Choroid plexus epithelial cell (primary cell): ENCODE measurements at places on chromosomes 3 and 15.

DNA sequence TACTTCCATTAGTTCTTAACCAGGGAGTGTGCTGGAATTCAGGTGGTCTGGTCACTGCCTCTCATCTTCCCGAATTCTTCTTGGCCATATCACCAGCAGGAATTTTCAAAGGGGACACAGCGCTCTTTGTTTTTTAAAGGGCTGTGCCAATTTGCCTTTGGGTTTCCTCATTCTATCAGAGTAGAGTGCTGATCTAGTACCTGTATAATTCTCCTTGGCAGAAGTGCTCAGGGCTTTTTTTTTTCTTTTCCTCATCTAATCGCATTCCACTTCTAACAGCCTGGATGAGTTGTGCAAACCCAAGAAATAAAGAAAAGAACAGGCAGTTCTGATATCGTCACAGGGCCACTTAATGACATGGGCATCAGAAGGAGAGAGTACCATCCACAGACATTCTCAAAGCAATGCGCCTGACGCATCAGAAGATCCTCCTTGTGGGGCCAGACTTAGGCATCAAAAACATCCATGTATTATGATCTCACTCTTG is 121.0 kb downstream of the ASB7 start:
- no peak for DNase-seq

DNA sequence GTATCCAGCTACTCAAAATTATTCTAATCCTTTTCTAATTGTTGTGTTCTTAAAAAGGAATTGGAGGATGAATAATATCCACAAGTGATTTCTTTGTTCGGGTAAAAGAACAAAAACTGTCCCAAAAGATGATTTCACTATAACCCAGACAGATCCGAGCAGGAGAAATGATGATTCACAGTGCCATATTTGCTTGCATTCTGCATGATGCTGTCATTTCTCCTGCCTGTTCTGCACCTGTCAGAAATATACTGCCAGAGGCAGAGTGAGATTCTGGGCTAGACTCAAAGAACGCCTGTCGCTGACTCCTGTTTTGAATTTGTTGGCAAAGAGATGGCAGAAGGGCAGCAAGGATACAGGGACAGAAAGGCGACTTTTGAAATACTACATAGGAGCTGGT is 34.7 kb upstream of the SLC24A5 start:
- no peak for DNase-seq

DNA sequence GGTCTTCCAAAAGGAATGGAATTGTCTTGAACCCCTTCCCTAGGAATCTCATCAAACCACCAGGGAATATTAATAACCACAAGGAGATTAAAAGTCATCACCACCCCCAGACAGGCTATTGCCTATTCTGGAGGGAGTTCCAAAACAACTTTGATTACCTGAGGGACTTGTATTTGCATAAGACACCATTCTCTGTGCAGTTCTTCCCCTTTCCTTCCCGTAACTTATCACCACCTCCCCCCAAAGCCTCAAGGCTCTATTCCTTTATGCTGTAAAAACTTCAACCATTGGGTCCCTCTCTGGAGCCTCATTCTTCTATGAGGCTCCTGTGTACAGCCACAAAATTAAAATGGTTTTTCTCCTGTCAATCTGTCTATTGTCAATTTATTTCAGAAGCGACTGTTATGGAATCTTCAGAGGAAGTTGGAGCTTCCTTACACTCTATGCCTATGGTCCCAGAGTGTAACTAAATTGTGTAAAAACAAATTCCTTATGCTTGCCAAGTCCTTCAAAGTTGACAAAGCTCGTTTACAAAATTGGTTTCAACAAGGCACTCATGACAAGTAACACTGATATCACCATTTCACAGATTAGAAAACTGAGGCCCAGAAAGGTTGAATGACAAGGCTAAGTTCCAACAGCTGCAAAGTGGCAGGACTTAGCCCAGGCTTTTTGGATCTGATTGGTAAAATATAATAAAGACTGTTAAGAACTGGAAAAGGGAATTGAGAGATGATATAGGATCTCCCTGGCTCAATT is 68.3 kb upstream of the HERC1 start:
- DNase-seq: no peak

DNA sequence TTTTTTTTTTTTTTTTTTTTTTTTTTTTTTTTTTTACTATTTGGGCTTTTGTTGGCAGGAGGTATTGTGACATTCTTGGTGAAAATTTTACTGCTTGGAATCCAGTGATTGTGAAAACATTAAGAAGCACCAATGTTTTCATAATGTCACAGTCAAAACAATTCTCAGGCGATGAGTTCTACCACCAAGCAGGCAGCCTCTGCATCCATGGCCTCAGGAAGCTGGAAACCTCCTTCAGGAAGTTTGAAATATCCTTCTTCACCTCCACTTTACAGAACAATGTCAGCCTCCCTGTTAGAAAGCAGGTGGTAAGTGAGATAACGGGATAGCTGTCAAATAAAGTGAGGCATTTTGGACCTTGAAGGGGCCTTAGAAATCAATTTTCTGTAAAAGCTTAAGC is 98.3 kb downstream of the MEX3B start:
- peak; percentile 74 for DNase-seq

DNA sequence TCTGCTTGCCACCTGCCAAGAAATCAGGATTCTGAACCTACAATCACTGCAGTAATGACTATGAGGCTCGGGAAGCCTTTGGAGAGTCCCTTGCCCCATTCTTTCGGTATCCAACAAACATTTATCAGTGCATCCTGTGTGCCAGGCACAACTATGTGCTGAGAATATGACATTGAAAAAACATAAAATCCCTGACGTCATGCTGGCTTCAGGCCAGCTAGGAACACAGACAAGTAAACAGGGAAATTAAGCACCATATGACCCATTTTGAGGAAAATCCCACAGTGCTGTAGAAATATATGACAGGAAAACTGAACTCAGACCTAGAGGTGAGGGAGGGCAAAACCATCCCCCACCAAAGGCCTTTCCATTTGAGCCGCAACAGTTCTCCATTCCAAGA is 34.1 kb upstream of the DET1 start:
- no peak for DNase-seq

GRCh38 chr3:195802795-195803194 is 8.9 kb downstream of the MUC4 start:
- no peak for DNase-seq

DNA sequence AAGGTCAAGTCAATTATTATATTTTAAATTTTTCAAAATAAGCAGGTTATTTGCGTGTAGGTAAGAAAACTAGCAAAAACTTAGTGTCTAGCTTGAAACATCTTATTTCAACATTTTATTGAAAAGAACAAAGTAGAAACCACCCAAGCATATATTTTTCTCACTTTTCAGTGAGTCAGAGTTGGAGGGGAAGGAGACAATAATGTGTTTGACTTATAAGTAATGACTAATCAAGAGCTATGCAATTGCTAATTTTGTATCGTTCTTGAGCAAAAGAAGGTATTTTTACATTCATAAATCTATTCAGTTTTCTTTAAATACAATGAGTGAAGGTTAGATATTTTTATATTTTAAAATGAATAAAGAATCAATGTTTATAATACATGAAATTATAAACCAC is 54.4 kb upstream of the P2RY1 start:
- no peak for DNase-seq

- DNase-seq: no peak
Measured at GRCh38 chr15:83358972-83359564, 74.6 kb upstream of the BNC1 start.

DNA sequence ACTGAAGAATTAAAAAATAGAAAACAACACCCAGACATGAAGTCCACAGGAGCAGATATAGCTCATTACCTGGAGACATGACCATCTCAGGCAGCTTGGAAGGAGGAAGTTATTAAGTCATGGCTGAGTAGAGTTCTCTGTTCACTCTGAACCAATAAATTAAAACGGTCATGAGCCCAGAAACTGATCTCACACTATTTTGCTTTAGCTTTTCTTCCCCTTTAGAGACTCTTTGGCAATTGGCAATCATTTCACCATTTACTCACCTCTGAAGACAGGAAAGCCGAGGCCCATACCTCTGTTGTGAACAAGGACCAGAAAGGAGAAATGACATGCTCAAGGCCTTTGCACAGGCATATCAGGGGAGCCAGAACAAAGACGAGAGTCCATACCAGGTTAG is 26.6 kb downstream of the CLDN18 start:
- no peak for DNase-seq

- no peak for DNase-seq
Measured at GRCh38 chr3:14434126-14434497, 31.7 kb downstream of the SLC6A6 start.

DNA sequence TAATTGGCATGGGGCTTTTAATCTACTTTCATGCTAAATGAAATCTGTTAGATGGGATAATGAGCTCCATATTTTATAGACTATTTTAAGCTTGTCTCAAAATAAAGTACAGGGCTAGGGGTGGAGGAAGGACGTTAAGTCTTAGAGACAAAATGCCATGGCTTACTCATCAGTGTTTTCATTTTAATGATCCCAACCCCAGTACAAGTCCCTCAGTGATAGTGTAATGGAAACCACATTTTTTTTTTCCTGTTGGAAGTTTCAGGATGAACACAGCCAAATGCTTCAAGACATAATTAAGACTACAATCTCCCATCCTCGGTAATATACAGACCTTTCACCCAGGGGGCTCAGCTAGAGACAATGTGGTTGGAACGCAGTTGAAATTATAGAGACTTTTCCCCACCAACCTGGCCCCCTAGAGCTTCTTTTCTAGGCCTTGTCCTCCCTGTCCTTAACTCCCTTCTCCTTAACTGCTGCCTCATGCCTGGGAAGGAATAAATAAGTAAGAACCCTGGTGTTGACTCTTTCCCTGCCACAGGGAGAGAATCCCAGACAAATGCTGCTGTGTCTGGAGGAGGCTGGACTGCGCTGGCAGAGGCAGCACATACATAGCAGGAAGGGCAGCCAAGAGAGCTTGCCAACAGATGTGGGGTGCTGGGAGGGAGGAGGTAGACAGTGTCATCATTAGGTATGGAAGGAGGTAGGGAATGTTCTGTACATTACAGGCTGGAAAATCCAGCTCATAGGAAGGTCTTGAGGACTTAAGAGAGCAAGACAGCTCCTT is 115.4 kb upstream of the ROPN1 start:
- DNase-seq: no peak

DNA sequence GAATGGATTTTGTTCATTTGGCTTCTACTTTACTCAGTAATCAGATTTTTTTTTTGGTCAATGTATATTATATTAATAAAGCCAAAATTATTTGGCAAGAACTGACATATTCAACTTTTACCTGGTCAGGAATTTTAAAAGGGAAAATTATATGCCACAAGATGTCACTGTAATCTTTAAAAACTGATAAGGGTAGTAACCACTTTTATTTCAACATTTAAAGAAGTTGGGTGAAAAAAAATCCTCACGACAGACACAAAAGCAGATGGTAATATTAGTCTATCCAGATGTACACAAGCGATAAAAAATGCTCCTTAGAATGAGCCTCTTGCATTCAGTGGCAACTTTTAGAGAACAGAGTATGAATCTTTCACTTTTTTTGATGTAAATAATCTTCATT is 101.9 kb downstream of the SERPINI1 start:
- DNase-seq: peak; percentile 5

- peak; percentile 24 for DNase-seq
Measured at GRCh38 chr15:91099616-91099994, 452 bp upstream of the SV2B start.

- no peak for DNase-seq
Measured at GRCh38 chr15:42108806-42109205, 14.4 kb upstream of the PLA2G4D start.

DNA sequence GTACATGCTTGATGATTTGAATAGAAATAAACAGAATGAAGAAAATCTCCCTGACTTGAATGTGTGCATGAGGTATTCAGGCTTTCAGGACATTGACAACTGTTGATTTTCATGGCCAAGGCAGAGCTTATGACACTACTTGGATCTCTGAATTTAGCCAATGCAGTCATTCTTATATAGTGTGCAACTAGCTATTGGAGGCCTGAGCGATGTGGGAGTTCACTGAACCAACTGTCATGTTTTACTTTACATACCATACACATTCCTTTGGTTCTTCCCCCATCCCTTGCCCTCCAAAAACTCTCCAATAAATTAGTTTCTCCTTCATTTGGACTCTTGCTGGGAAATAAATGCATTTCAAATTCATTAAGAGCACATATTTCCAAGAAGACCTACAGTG is 460.4 kb downstream of the RBMS3 start:
- DNase-seq: no peak

- DNase-seq: peak; percentile 3
Measured at GRCh38 chr3:131658115-131658514, 155.3 kb upstream of the MRPL3 start.

GRCh38 chr3:48694610-48695392 is 9.1 kb upstream of the NCKIPSD start:
- DNase-seq: peak; percentile 93

GRCh38 chr3:129603561-129603942 is 2.9 kb downstream of the PLXND1 start:
- no peak for DNase-seq

DNA sequence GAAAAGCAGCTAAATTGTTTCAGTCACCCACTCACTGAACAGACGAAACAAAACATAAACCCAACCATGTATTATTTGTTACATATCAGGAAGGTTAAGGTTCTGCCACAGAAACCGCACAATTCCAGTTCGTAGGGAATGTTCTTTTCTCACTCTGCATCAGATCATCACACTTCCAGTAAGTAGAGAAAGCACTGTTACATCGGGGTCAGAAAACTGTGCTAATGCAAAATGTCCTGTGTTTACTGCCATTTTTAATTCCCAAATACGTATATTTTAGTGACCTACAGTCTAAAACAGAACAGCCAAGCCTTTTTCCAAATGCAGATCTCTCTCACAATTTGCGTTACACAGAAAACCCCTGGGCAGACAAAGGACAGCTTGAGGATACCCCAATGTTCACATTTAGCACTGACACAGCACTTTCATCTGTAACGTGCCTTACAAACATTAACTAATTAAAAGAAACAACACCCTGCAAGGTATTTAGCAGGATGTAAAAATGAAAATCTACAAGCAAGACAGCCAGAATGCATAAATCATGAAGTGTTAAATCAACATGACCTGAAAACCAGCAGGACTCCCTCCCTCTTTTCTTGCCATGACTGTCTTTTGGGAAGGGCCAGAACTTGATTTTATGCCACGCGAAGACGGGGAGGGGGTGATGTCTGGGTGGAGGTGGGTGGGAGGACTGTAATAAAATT is 34.8 kb upstream of the SKIL start:
- DNase-seq: peak; percentile 84

DNA sequence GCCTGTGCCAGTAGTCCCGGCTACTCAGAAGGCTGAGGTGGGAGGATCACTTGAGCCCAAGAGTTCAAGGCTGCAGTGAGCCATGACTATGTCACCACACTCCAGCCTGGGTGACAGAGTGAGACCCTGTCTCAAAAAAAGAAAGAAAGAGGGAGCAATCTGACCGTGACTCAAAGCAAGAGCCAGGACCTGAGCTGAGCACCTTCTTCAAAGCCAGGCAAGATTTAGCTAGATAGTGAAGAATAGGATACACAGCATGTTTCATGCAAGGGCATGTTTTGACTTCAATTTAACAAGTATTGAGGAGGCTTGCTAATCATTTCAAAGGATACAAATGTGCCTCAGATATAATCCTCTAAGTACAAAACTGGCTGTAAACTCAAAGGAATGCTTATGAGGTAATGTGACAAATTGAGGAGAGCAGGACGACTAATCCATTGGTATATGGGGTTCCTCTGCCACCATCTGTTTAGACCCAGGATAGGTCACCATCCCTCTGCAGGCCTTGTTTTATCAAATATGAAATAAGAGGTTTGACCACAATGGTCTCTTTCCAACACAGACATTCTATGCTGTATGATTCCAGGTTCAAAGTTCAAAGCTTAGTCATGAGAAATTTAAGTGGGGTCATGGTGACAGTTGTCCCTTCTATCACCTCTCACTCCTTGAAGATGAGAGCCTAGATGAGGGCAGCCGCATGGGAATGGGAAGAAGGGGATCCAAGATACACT is 33.2 kb downstream of the RAB27A start:
- DNase-seq: peak; percentile 37
